T-helper 2 cell (primary cell): ENCODE measurements at places on chromosomes 12 and 14.

GRCh38 chr14:50669441-50669986 lies 1.4 kb upstream of the SAV1 start:
- DNase-seq = no peak

DNA sequence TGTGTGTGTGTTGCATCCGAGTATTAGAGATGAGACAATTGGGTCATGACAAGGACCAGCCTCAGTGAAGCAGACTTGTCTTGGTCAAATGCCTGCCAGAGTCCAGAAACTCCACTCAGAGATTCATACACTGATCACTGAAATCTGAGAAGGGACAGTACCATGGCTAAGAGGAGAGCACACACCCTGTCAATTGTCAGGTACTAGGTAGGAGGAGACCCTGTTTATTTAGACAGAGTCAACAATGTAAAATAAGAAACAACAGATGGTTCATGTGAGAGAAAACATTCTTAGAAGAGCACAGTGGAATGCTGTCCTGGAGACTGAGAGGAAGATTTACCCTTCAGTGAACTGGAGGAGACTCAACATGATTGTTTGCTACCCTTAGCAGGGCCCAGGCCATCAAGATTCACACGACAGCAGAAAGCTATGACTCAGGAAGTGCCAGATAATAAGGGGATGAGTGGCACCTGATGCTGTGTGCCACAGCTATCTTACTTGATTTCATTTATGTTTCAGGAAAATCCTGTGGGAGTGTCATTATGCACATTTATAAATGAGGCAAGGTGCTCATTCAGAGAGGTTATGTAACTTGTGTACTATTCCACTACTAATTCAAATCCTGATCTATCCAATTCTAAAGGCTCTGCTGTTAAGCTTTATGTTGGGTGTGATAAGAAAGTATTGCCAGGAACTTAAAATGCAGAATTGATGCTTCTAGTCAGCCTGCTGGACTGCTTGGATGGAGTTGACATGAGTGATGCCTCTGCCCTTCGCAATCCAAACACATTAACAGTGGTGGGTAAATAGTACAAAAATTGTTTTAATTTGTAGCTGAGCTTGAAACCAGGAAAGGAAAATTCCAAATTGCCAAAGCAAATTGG lies 136.6 kb upstream of the NEDD1 start:
- no peak for DNase-seq

DNA sequence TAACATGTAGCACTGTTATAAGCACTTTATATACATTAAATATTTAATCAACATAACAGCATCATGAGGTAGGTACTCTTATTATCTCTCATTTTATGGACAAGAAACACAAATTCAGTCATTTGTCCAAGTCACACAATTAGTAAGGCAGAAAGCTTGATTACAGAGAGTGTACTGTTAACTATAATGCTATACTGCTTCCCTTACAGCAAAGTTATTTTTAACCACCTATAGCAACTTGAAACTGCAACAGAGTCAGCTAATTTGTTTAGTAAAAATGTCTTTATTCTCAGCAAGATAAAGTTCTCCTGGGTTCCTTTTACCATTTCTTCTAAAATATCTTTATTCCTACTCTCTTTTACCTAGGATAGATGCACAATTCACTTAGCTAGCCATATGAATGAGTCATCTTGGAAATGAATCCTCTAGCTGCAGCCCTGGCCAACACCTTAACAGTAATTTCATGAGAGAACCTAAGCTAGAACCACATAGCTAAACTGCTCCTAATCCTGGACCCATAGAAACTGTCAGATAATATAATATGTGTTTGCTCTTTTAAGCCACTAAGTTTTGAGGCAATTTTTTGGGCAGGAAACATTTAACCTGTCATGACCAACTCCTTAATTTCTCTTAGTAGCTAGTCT lies 90.2 kb upstream of the HECTD1 start:
- no peak for DNase-seq

DNA sequence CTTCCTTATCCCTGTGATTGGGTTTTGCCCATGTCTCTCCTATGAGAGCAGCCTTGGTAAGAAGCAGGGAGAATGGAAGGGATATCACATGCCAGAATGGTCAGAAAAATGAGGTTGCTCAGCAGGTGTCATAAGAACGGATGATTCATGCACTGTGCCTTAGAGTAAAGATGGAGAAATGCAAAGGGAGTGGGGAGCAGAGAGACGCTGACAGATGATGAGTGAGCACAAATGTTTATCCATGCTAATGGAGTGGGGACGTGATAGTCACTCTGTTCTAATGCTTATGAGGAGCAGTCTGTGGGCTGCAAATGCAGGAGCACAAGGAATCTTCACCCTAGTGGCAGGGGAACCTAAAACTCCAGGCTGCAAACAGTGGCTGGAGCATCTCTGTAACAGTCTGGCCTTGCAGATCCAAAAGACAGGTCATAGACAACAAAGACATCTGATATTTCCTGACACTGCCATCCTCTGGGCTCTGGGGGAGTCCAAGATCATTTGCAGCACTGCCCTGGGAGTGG lies 243.2 kb downstream of the CACNA1C start:
- no peak for DNase-seq

DNA sequence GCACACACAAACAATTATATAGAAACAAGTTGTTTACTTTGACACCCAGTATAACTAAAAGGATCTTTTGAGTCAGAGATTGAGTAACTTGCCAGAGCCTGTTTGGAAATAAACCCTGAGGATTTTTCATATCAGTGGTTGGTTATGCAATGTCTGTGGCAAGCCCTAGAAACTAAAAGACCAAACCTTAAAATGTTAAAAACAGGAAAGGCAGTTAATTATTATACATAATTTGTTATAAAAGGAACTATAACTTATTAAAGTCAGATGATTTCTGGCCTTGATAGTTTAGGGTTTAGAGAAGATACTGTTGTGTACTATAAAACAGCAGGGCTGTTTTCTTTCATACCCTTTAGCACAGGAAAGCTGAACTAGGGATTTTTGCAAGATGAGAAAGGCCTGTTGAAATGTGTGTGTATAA lies 44.1 kb downstream of the PSEN1 start:
- peak; percentile 28 for DNase-seq

DNA sequence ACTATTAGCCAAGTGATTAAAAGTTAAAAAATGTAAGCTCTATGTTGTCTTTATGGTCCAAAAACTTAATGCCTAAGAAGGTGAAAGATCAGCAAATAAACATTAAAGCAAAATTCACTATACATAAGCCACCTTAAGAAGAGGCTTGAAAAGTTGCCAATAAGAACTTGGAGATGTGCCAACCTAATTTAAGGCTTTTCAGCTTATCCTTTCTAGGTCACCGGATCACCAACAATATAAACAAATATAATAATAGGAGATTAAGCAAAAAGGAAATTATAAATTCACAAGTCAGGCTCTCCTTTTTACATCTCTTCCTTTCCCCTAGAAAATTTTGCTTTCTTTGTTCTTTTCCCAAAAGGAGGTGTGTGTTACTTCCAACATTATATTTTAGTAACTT lies 30.9 kb downstream of the SLC2A3 start:
- no peak for DNase-seq

GRCh38 chr12:126163984-126164383 lies 1098.7 kb downstream of the AACS start:
- DNase-seq = no peak

- DNase-seq = no peak
Observed at GRCh38 chr12:99253068-99253467, 394.5 kb upstream of the GARIN6 start.

DNA sequence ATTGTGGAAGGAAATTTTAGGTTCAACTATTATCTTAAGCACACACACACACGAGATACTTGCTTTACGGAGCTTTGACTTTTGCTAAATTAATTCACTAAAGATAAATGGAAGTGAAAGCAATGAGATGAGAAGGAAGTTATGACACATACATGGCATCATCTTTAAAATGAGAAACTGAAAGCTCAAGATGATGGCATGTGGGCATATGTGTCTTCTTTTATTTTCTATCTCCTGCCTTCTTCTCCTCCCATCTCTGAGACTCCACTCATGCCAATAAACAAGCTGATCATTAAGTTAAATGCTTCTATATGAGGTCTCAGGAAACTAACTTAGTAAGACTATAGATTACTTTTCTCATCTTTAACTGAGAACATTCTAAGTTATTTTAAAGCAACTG lies 216.7 kb downstream of the MED13L start:
- DNase-seq = no peak

DNA sequence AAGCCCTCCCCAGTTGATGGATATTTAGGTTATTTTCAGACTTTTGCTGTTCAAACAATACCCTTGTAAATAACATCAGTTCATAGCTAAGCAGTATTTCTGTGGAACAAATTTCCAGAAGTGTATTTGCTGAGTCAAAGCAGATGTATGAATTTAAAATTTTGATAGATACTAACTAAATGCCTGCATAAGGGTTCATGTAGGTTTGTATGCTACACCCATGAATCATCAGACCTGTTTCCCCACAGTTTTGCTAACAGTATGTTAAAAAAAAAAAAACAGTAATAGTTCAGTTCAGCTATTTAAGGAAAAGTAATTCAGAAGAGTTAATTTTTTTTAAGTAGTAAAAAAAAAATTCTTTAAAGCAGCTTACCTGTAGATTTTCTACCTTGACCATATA lies 236.1 kb upstream of the DIO2 start:
- DNase-seq = no peak

DNA sequence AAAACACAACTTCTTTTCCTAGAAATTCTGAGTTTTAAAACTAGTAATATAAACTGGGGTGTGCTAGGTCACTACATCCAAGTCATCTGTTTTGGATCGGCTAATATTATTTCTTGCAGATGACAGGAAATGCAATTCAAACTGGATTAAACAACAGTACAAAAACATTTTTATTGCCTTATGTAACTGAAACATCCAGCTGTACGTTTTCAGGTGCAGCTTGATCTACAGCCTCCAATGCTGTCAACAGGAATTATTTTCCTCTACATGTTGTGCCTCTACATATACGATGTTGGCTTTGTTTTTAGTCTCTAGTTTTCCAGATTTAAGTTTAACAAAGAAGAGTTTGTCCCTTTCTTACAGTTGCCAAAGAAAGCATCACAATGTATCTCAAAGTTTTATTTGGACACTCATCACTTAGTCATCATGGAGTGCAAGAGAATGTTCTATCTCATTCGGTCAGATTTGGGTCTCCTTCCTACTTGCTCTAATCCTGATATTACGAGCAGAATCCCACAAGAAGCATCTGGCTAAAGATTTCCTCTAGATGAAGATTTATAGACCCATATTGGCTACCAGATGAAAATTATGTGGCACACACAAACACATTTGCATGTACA lies 326.7 kb downstream of the SLC6A15 start:
- no peak for DNase-seq

- DNase-seq = no peak
Observed at GRCh38 chr14:85466678-85467077, 63.3 kb upstream of the FLRT2 start.

GRCh38 chr12:104566244-104566993 lies 109.7 kb downstream of the CHST11 start:
- no peak for DNase-seq

DNA sequence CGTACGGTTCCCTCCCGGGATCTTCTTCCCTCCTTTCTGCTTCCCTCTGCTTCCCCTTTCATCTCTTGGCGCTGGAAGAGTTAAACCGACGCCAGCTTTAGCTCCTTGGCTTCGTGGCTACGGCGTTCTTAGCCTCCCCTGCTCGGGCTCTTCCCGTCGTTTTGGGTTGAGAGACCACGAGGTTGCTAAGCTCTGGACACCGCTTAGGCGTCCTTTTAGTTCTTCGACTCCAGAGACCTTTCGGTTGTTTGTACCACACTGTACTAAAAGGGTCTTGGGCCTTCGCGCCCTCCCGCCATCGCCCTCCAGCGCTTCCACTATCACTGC lies 545 bp downstream of the CPSF2 start:
- no peak for DNase-seq

GRCh38 chr12:124767066-124767821 lies 96.4 kb downstream of the SCARB1 start:
- DNase-seq = peak; percentile 54

- DNase-seq = no peak
Observed at GRCh38 chr14:93716002-93716745, 72.1 kb downstream of the PRIMA1 start.

DNA sequence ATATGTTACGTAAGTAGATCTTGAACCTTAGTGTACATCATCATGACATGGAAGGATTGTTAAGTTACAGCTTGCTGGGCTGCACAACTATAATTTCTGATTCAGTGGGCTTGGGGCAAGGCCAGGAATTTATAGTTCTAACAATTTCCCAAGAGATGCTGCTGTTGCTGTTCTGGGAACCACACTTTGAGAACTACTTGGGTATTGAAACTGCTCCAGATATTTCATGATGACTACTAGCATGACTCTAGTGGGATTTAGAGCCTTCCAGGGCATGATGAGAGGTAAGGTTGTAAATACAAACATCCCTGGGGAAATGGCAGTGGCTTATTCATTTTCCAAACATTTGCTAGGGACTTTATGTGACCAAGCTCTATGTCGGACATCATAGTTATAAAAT lies 904.8 kb upstream of the SEL1L start:
- no peak for DNase-seq

- no peak for DNase-seq
Observed at GRCh38 chr14:54857830-54858269, 44.8 kb downstream of the GCH1 start.

- no peak for DNase-seq
Observed at GRCh38 chr12:69511469-69512267, 41.5 kb downstream of the FRS2 start.

DNA sequence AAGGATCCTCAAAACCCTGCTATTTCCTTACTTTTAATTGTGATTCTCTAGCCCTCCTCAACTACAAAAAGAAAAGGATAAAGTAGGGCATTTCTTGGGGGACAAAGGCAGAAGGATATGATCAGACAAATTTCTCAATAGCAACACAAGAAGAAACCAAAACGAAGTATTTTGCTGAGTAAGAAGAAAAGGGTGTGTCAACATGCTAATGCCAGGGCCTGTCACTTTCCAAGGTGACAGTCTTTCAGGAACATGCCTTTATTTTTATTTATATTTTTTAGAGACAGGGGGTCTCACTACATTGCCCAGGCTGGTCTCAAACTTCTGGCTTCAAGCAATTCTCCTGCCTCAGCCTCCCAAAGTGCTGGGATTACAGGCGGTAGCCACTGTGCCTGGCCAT lies 39.8 kb downstream of the CBX5 start:
- DNase-seq = no peak

DNA sequence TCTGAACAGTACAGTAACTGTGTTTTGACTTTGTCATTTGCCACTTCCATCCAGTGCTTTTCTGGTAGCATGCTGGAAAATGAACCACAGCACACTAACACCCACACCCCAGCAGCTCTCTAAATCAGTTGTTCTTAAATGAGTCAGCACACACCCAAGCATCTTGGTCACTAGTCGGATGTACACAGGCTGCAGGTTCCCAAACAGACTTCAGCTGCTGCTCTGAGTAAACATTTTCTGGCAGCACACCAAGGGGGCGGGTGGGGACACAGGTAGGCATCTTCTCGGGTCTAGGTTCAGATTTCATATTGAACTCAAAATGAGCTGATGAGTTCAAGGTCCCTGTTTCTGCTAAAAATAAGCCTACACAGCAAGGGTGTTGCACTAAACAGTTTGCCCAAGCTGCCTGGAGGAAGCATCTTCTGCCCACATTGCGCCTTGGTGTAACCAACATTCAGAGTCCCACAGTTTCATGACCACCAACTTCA lies 39.8 kb downstream of the IFNG start:
- DNase-seq = peak; percentile 26

GRCh38 chr12:71605039-71605438 lies 58.6 kb downstream of the ZFC3H1 start:
- no peak for DNase-seq

- peak; percentile 9 for DNase-seq
Observed at GRCh38 chr12:4153343-4153892, 120.1 kb upstream of the CCND2 start.
